ENCODE measurements at places on chromosomes 5 and 9.

DNA sequence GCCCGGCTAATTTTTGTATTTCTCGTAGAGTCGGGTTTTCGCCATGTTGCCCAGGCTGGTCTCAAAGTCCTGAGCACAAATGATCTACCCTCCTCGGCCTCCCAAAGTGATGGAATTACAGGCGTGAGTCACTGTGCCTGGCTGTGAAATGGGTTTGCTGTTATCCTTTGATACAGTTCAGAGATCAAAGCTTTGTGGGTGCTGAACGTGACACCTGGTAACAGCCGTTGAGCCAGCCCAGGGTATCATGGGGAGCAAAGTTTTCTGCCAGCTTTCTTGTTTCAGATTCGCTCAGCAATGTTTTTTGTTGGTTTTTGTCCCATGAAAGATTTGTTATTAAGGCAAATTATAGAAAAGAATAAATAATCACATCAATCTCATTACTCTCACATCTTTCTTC is 68.9 kb upstream of the LPAR1 start:
- DNase-seq = no peak

GRCh38 chr5:155293605-155294178 is 280.1 kb downstream of the KIF4B start:
- DNase-seq = no peak

- no peak for DNase-seq
Measured at GRCh38 chr9:2216591-2216990, 201.4 kb downstream of the SMARCA2 start.

GRCh38 chr9:117649126-117649525 is 55.1 kb upstream of the TLR4 start:
- no peak for DNase-seq

DNA sequence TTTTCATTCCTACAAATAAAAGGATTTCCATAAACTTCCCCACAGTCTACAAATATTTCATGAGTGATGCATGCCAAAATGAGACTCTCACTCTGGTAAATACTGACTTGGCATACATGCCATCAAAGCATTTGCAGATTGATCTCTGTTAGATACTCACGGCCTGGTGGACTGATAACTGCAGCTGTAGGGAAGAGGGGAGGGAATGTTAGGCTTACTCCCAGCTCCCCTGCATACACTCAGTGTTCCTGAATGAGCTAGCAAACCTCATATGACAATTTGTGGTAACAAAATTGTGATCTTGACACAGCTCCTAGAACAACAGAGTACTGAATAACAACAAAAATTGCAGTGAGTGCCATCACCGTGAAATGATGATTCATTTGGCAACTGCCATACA is 435.3 kb downstream of the NR2F1-AS1 start:
- DNase-seq = no peak

- DNase-seq = no peak
Measured at GRCh38 chr9:89284076-89284475, 26.9 kb upstream of the CKS2 start.

- DNase-seq = no peak
Measured at GRCh38 chr5:33425314-33425713, 15.5 kb upstream of the TARS1 start.

- DNase-seq = no peak
Measured at GRCh38 chr5:147439254-147439653, 70.6 kb downstream of the DPYSL3 start.

DNA sequence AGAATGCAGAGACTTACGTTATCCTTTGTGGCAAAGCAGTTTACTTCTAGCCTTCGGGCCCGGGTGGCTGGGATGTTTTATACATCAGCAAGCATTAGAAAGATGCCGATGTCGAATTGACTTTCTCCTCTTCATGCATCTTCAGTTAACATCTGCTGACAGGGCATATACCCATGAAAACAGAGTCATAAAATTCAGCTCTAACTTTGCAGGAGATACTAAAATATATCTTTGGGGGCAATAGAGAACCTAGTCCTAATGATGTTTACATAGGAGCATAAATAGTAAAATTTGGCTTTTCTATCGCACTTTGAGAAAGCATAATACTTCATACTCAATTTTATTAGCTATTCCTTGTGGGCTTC is 247.9 kb downstream of the PRELID2 start:
- DNase-seq = no peak

GRCh38 chr5:1012313-1012841 is 3.8 kb downstream of the NKD2 start:
- DNase-seq = no peak

DNA sequence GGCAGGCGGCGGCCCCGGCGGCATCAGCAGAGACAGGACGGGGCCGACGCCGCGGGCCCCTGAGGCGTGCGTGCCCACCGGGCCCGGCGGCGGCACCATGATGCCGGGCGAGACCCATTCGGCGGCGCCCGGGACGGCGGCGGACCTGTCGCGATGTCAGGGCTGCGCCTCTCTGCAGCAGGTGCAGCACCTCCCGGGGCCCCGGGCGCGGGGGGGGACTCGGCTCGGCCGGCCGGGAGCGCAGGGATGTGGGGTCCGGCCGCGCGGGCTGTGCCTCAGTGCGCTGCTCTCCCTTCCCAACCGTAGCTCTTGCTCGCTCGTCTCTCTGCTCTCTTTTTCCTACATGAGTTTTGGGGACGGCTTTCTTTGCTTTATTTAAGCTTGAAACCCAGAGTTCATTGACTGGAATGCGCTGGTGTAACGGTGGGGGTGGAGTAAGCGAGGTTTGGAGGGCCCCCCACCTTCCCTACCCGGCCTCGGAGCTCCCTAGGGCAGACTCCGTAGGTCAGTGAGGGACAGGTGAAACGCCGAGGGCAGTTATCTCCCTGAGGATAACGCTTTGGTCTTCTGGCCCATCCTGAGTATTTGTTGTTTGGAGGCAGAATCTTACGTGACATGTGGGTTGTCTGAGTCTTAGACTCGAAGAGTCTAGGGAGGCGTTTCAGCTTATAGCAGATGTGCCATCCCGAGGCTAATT is 490 bp downstream of the ICE1 start:
- peak; percentile 49 for DNase-seq

- DNase-seq = peak; percentile 28
Measured at GRCh38 chr9:33297432-33297831, 7.1 kb downstream of the NFX1 start.

DNA sequence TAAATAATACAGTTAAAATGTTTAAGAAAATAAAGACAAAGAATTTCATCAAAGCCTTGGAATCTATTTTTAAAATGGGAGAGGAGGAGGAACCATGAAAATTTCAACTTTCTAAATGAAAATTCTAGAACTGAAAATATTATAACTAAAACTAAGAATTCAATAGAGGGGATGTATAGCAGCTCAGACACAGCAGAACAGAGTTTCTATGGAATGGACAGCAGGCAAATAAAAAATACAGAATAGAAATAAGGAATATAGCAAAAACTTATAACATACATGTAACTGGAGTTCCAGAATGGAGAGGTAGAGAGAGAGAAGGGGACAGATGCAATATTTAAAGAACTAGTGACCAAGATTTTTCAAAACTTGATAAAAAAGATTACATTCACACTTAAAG is 1.4 kb upstream of the RANBP17 start:
- DNase-seq = no peak

DNA sequence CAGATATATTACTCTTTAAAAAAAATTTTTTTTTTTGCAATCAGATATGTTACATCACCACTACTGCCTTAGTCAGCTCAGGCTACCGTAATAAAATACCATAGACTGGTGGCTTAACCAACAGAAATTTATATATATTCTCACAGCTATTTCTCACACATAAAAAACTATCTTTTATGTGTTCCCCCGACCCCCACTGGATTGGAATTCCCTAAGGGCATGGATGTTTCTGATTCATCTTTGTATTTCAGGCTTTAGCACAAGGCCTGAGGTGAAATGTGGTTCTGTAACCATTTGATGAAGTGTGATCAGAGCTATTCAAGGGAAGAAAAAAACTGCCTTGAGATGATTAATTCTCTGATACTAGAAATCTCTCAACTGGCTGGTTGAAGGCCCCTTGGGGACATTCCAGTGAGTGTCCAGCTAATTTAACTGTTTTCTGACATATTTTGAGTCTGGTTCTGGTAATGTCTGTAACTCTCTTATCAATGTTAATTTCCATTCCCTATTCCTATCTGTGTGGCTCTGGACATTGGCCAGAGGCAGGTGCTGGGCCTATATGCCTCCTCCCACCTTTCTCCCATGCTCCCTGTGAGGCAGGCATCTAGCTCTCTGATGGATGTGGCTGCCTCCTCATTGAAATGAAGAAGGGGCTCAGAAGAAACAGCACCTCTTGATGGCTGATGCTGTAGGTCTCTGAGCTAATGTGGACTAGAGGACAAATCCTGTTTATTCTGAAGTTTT is 2.5 kb downstream of the CD14 start:
- no peak for DNase-seq

GRCh38 chr9:19127871-19128500 is 694 bp upstream of the PLIN2 start:
- DNase-seq = no peak

DNA sequence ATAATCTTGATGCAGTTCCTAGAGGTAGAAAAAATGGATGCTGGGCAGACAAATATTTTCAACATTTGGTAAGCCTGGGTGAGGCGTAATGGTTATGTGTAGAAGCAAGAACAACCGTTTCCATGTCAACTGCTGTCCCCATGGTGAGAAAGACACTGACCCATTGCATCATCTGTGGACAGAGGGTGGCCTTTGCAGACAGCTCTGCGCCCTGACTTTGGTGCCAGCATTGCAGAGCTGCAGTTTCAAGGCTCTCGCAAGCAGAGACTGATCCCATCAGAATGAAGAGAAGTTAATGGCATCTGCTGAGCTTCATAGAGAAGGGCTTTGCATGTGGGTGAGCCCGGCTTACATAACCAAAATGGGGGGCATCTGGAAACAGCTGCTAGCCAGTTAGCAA is 179.0 kb upstream of the ADRA1B start:
- DNase-seq = no peak

GRCh38 chr9:87818308-87818707 is 64.4 kb upstream of the SPATA31E1 start:
- DNase-seq = no peak

GRCh38 chr5:87361536-87362213 is 51.1 kb downstream of the CCNH start:
- no peak for DNase-seq

- DNase-seq = no peak
Measured at GRCh38 chr5:166648736-166649135, 1642.7 kb upstream of the WWC1 start.

GRCh38 chr9:79592726-79593493 is 21.1 kb downstream of the TLE4 start:
- DNase-seq = no peak

- no peak for DNase-seq
Measured at GRCh38 chr9:88060746-88061145, 77.5 kb downstream of the SPATA31C2 start.

Data from KG1 (cell line).